Osteocyte (in vitro differentiated cells): ENCODE measurements at places on chromosomes 2 and 18.

DNA sequence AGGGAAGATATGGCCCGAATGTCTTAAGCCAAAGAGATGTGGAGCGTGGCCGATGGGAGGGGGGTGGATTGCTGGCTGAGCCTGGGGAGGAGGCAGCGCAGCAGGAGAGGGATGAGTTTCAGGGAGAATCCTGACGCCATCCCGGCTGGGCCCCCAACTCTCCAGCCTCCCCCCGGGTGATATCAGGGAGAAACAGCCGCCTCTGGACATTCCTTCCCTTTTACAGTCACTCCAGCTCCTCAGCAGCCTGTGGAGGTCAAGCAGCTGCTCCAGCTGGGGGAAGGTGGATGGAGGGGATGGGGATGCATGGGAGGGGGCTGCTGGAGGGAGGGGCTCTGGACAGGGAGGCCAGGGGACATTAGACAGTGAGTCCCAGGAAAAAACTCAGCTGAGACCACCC, 9.5 kb upstream of the DES start:
- DNase-seq: no peak

GRCh38 chr2:31693882-31694281, 113.1 kb upstream of the SRD5A2 start:
- no peak for DNase-seq

- no peak for DNase-seq
These were observed 14.2 kb upstream of the POLI start for GRCh38 chr18:54255141-54255540.

- DNase-seq: peak; percentile 93
These were observed 1.5 kb downstream of the PXDN start for GRCh38 chr2:1742681-1743395.

- DNase-seq: no peak
These were observed 4.3 kb downstream of the CDH20 start for GRCh38 chr18:61337527-61337926.

DNA sequence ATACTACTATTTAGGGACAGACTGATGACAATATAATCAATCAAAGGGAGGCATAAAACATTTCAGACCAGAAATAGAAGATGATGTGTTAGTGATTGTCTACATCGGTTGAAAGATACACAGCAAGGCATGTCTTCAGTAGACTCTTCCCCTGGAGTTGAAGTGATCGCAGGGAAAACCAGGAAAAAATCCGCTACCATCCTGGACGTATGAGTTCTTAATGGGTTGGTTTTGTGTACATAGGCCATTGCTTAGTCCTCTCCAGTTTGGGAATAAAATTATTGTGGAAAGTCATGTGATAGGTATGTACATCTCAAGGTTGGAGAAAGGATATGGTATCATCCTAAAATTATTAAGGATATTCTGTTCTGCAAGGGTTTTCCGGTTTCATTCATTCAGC, 4.3 kb downstream of the APCDD1 start:
- no peak for DNase-seq

- DNase-seq: no peak
These were observed 211.6 kb downstream of the ZNF521 start for GRCh38 chr18:25140124-25140961.
